ENCODE measurements at places on chromosomes 11 and 22. TPM values are rescaled to one million over a fixed set of nuclear protein-coding genes. Genes with fewer than 3 reads are reported as not detected.

DNA sequence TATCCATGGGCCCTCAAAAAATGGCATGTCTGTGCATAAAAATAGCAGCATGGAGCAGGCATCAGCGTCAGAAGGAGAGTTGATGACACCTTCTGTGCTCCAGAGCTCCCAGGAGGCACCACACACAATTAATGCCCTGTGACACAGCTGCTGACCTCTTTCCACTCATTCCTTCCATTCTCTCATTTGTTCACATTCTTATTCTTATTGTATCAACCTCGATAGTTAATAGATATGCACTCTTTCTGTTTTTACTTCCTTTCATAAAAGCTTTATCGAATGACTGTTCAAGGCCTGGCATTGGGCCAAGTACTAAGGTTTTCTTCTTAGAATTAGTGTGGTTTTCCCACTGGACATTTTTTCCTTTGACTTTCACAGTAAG, 266.0 kb upstream of the MTNR1B start:
- no peaks in the 10 kb centered on the region for H3K4me1 ChIP-seq
- DNase-seq: no peak
- no peaks in the 10 kb centered on the region for H3K36me3 ChIP-seq

- no peak overlapping the region for H3K4me3 ChIP-seq
- H3K27ac ChIP-seq: no peak overlapping the region
- DNase-seq: no peak
- no peaks in the 10 kb centered on the region for H3K4me1 ChIP-seq
Observed at GRCh38 chr11:105071089-105071732, 26.1 kb upstream of the CARD16 start.

MS4A4A gene
- 12.1 TPM for total RNA-seq

ACCS gene
- 20.0 TPM for total RNA-seq

DNA sequence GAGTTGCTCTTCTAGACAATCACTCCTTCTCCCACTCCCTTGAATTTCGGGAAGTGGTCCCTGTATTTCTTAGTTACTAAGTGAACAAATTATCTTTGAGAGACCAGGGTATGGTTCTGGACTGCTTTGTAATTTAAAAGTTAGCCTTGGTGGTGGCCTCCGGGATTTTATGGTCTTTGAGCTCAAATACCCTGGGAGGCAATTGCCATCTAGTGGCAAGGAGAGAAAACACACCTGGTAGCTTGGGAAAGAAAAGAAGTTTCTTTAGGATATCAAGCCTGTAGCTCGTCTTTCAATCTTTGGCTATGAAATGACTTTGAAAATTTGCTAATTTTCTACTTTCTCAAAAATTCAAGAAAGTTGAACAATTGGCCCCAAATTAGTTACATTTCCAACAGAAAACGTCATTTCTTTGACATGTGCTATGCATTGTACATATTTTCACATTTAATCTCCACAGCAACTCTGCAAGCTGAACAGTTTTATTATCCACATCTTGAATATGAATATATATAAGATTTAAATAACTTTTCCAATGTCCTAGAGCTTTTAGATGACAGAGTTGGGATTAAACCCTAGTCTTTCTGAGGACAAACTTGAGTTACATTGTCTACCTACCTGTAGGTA, 39.1 kb downstream of the MMP27 start:
- H3K4me1 ChIP-seq: no peaks in the 10 kb centered on the region
- H3K27ac ChIP-seq: no peak overlapping the region
- peak; percentile 31 for DNase-seq

- H3K27ac ChIP-seq: no peak overlapping the region
- H3K36me3 ChIP-seq: no peaks in the 10 kb centered on the region
- H3K4me1 ChIP-seq: no peaks in the 10 kb centered on the region
- no peak for DNase-seq
Observed at GRCh38 chr22:22892096-22893052, 4.8 kb downstream of the IGLL5 start.

DNA sequence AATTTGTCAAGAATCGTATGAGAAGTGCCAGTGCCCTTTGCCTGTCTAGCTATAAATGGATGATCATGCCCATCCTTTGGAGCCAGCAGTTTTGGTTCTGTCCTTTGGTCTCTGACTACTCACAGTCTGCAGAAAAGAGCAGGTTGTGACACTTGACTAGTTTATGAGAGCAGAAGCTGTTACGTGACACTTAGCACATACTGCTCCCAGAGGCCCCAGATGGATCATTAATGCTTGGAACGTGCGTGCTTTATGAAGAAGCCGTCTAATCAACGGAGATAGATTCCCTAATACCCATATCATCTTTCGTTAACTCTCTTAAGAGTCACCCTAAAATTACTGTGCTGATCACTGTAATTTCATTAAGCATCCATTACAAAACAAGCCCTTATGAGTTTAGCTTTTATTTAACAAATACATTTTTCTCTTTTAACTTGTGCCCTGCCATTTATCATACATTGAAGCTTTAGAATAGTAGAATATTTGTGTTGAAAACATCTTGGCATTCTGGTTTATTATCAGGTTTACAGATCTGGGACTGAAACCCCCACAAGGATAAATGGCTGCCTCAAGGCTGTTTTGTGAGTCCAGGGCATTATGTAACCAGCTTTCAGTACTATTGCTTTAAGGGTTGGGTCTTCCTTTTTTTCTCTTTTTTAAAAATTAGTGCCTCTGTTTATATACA, 47.0 kb upstream of the ADORA2A start:
- H3K27ac ChIP-seq: no peak overlapping the region
- H3K27me3 ChIP-seq: no peaks in the 10 kb centered on the region
- no peak for DNase-seq
- no peaks in the 10 kb centered on the region for H3K36me3 ChIP-seq

- H3K36me3 ChIP-seq: no peaks in the 10 kb centered on the region
- H3K27me3 ChIP-seq: no peaks in the 10 kb centered on the region
- H3K27ac ChIP-seq: no peak overlapping the region
- no peak overlapping the region for H3K4me3 ChIP-seq
Observed at GRCh38 chr11:66580803-66581202, 12.1 kb downstream of the CCDC87 start.

E2F8 gene
- 26.8 TPM for total RNA-seq

- H3K27me3 ChIP-seq: no peaks in the 10 kb centered on the region
- no peaks in the 10 kb centered on the region for H3K4me1 ChIP-seq
- DNase-seq: peak; percentile 39
- H3K36me3 ChIP-seq: no peaks in the 10 kb centered on the region
- peak overlapping the region; percentile 10 for H3K27ac ChIP-seq
Observed at GRCh38 chr11:13440100-13440855, 22.7 kb downstream of the BTBD10 start.

CNIH2 gene
- total RNA-seq: 0.67 TPM

MMP11 gene
- total RNA-seq: 2.3 TPM

DNA sequence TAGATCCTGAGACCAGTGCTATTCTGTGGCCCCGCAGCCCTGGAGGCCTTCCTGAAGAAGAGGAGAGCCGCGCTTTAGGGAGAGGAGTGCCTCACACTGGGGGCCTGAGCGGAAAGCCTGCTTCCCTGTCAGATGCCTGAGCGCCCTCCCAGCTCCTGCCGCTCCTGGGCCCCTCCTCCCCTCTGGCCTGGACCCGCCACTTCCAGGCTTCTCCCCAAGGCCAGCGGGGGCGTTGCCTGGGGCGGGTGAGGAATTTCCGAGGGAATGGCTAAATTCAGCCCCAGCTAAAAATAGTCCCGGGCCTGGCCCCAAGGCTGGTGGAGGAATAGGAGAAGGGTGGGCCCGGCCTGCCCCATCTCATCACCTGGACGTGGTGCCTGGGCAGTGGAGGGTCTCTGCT, 15.4 kb downstream of the ARHGEF17 start:
- H3K4me3 ChIP-seq: no peak overlapping the region
- peak overlapping the region; percentile 47 for H3K27ac ChIP-seq
- no peaks in the 10 kb centered on the region for H3K27me3 ChIP-seq
- peak; percentile 59 for DNase-seq
- no peaks in the 10 kb centered on the region for H3K4me1 ChIP-seq

TIRAP gene
- total RNA-seq: 17.8 TPM

DNA sequence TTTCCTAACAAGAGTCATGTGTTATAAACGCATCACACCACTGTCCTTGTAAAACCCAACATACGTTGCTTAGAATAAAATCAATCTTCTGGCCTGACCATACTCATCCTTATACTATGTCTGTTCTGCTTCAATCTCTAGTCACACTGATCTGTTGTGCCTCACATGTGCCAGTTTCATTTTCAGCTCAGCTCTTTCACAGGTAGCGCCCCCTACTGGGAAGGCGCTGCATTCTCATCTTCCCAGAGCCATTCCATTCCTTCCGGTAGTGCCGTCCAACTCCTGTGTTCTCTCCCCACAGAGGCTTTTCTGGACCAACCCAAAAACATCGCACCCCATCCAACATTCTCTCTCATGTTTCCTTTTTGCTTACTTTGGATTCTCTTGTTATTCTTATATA, 22.2 kb downstream of the CASP5 start:
- no peaks in the 10 kb centered on the region for H3K4me1 ChIP-seq
- no peak for DNase-seq
- no peaks in the 10 kb centered on the region for H3K27me3 ChIP-seq
- H3K4me3 ChIP-seq: no peak overlapping the region
- H3K36me3 ChIP-seq: no peaks in the 10 kb centered on the region

- no peaks in the 10 kb centered on the region for H3K4me1 ChIP-seq
- no peaks in the 10 kb centered on the region for H3K36me3 ChIP-seq
- no peak for DNase-seq
- H3K27ac ChIP-seq: no peak overlapping the region
- no peak overlapping the region for H3K4me3 ChIP-seq
Observed at GRCh38 chr11:66933531-66933930, 24.7 kb downstream of the PC start.

OR52I1 gene
- total RNA-seq: not detected

ZNF215 gene
- total RNA-seq: 3.6 TPM

- H3K36me3 ChIP-seq: no peaks in the 10 kb centered on the region
- H3K27me3 ChIP-seq: no peaks in the 10 kb centered on the region
- no peak for DNase-seq
- H3K27ac ChIP-seq: no peak overlapping the region
- no peak overlapping the region for H3K4me3 ChIP-seq
Observed at GRCh38 chr11:75642402-75643113, 26.3 kb downstream of the MAP6 start.

DNA sequence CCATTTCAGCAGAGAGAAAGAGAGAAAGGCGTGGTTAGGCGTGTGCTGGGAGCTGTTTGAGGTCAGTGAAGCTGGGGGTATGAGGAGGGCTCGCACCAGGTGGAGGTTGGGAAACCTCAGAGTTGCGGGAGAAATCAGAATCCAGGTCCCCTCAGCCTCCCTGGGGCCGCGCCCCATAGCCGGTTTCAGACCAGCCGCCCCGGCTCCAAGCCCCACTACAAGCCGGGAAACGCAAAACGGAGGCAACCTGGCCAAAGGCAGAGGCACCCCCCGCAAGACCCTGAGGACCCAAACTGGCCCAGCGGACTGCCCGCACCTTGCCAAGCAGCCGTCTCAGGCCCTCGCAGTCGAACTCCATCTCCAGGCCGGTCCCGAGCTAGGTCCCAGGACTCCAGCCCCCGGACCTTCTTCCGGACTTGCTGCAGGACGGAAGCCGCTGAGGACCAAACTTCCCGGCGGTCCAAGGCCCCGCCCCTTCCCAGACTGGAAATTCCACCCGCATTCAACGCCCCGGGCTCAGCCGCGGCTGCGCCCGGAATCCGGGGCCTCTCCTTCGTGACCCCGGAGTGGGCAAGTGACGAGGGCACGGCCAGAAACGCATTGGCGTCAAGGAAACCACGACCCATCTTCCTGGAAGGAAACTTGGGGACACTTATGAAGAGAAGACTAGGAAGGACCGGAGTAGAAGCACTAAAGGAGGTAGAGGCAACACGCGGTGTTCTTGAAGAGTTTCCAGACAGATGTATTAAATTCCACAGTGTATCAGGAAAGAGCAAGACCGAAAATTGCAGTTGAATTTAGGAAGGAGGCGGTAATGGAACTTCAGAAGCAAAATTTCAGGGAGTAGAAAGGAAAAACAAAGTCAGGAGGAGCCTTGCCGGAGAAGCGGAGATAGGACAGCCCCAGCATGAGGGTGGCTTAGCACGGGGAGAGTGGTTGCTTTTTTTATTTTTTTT, at the start of gene UEVLD:
Gene UEVLD (minus strand): TSS at position 438 of the 956 bp plus-strand sequence. CDS start 80 bp downstream, at position 358.
- peak within 1 kb of the TSS; percentile 82 for H3K4me3 ChIP-seq
- peak within 1 kb of the TSS; percentile 75 for H3K27ac ChIP-seq
- peaks cover 4% of the 10 kb centered on the region for H3K4me1 ChIP-seq
- H3K36me3 ChIP-seq: no peaks in the 10 kb centered on the region
- peak; percentile 92 for DNase-seq
